Liver (tissue), 10 donors: ENCODE measurements at places on chromosomes 1 and 21. TPM values are rescaled to one million over a fixed set of nuclear protein-coding genes. Genes with fewer than 3 reads are reported as not detected.

Gene KAZN
- 2.2 TPM for polyA plus RNA-seq

Gene KIAA1614
- 0.21 TPM for polyA plus RNA-seq

Gene RXFP4
- not detected for polyA plus RNA-seq

Gene SH2D1B
- 0.28 TPM for polyA plus RNA-seq

Gene AMY2B
- 12.3 TPM for polyA plus RNA-seq
